ENCODE measurements at places on chromosomes 11 and 22.

DNA sequence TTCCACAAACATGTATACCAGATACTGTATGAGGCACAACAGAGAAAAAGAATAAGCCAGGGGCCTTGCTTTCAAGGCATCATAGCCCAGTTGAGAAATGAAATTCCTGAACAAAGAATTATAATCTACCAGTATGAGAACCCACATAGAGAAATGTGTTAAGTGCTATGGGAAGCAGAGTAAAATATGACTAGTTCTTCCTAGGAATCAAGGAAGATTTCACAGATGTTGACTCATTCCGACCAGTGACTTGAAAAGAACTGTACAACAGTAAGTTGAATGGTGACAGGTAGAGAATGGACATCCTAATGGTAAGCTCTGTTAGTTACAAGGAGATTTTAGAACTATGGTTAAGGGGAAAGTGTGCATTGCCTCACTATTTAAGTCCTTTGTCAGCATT is 102.6 kb downstream of the TRIM44 start:
- no peak for ATAC-seq

DNA sequence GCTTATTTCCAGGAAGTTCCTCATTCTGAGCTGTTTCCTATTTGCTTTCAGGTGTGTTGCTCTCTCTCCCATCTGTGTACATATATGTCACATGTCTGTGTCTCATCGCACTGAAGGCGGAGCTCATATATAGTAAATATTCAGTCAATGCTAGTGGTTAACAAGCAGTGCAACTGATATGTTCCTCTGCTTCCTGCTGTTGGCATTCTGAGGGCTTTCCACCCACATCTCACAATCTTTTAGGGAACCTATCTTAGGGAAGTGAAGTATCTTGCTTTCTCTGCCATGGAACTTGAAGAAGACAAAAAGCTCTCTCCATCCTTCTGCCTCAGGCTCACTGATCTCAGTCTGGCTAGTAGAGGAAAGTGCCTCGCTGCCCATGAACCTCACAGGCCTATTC is 139.8 kb downstream of the TTC17 start:
- no peak for ATAC-seq

DNA sequence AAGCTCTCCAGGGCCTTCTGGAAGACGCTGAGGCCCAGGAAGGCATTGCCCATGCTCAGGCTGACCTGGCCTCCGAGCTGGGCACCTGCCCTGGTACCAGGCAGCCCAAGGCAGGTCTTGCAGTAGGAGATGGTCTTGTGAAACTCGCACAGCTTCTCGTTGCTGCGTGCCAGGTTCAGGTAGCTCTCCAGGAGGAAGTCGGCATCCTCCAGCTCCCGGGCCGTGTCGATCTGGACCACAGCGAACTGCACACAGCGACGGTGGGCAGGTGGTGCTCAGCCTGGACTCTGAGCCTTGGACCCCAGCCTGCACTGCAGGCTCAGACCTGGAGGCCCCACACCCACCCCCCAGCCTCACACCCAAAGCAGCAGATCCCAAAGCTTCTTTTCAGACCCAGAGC is 1.0 kb downstream of the RAPSN start:
- ATAC-seq, result no peak

GRCh38 chr22:45987136-45987861 is 10.3 kb upstream of the WNT7B start:
- ATAC-seq, result no peak

DNA sequence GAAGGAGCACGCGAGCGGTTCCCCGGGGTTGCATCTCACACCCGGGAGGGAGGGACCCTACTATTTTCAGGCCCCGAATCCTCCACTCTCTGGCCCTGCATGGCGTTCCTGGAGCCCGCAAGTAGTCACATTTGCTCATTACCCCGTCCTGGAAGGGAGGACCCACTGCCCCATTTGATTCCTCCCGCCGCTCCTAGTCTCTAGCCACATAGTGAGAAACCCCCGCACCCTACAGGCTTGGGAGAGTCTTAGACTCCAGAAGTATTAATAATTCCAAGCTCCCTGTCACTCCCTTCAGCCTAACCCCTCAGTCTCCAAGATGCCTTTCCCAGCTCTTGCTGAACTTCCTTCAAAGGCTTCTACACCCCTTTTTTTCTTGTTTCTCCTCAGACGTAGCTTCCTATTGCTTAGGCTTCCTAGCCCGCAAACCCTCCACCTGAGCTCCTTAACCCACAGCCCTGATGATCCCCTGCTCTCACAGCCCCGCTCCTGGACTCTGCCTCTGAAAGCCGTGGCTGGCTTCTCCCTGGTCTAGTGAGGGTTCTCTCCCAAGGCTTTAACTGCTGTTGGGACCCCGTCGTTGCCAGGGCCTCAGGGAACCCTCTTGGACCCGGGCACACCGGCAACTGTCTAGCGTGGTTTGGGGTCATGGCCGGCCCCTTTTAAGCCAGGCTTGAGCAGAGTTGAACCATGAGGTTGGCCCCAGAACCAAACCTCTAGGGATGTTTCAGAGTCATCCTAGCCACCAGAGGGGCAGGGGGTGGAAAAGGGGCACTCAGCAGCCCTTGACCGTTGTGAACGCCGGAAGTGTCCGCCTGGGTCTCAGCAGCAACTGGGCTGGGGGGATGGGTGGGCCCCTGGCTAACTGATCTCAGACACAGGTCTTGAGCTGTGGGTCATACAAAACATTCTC is 862 bp downstream of the GGA1 start:
- no peak for ATAC-seq

Data from activated CD4-positive, CD25-positive, alpha-beta regulatory T cell treated with anti-CD3 and anti-CD28 coated beads, Interleukin-2, amount 50 U/mL, for 24 hours (primary cell).